ENCODE measurements at places on chromosomes 6 and 20.

DNA sequence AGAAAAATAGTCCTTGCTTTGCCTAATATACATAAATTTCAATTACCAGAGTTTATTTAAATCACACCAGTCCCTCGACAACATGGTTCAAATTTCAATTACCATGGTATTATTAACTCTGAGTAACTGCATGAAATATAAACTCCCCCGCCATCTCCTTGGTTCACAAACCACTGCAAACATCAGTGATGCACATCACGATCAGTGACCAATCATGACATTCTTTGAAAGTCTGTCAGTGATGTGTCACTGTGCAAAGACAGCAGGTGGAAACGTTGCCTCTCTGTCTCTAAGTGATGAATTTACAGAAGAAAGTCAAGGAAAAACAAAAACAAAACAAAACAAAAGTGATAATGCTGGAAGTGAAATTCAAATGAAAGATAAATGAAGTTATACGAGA lies 86.7 kb downstream of the TASP1 start:
- DNase-seq = no peak

GRCh38 chr6:659716-660581 lies 3.0 kb upstream of the HUS1B start:
- DNase-seq = no peak

DNA sequence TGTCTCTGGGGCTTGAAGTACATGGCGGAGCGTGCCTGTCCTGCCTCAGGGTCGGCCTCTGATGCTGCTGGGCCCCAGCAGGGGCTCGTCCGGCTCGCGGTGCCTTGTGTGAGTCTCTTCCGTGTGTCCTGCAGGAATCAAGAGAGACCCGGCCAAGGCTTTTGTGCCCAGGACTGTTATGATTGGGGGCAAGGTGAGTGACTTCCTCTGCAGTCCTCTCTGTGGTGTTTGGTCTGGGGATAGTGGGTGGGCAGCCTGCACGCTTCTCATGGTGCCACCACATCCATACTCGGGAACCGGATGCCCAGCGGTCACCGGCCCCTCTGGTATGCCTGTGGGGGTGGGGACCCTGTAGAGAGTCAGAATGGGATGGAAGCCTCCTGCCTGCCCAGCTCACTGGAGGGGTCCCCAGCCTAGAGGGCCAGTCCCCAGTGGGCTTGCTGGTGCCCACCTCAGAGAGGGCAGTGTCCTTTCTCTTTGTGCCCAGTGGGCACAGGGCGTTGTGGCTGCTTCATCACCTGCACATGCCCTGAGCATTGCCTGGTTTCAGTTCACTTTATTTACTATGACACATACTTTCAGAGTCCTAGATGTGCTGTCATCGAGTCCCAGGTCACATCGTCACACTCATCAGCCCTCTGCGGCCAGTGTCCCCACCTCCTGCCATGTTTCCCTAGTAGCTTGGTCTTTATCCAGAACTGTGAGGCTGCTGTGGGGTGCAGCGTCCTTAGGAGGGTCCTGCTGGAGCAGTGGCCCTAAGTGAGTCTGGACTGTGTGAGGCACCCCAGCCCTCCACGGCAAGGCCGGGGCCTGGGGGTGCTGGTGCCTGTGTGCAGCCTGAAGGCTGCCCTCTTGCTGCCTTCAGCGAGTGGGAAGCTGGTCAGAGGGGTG lies 40.7 kb downstream of the PYGB start:
- peak; percentile 28 for DNase-seq

GRCh38 chr6:45955597-45955996 lies 60.1 kb downstream of the CLIC5 start:
- no peak for DNase-seq

- no peak for DNase-seq
Observed at GRCh38 chr6:105596284-105596755, 193.4 kb upstream of the PREP start.

- no peak for DNase-seq
Observed at GRCh38 chr20:50628332-50628731, 63.0 kb downstream of the RIPOR3 start.

- DNase-seq = no peak
Observed at GRCh38 chr6:105515054-105515453, 112.2 kb upstream of the PREP start.

DNA sequence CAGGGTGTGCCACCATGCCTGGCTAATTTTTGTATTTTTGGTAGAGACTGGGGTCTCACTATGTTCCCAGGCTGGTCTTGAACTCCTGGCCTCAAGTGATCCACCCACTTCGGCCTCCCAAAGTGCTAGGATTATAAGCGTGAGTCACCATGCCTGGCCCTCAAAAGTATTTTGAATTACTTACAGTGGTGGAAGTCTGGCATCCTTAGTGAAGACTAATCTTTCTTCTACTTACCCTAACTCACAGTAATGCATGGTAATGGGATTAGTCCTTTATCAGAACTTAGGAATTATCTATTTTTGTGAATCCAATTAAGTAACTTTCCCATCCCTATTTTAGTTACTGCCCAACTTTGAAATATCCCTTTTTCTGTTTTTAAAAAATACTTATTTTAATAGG lies 3.9 kb downstream of the RWDD1 start:
- DNase-seq = no peak

DNA sequence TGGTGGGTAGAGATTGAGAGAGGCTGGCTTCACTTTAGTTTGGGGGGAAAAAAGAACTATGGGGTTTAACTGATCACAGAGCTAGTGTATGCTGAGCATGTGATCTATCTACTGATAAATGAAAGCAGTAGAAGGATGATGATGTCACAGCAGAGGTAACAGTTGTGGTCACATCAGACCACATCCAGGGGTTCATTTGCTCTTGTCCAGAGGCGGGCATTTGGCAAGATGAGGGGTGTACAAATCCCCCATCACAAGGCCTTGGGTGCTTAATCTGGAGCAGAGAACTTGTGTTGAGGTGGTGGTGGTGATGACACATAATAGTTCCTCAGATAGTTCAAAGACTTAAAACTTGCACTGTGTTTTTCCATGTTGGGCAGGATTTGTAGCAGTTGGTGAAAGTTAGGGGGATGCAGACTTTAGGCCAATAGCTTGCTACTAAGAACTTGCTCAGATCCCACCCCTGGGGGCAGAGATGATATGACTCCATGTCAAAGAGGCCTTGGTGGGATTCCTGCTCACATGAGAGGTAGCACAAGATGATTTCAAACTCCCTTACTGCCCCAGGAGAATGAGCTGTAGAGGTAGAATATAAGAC lies 63.4 kb downstream of the PRDM1 start:
- no peak for DNase-seq

GRCh38 chr20:46573234-46573633 lies 22.8 kb upstream of the OCSTAMP start:
- DNase-seq = no peak

- DNase-seq = no peak
Observed at GRCh38 chr20:8652396-8652795, 416.5 kb upstream of the PLCB4 start.

GRCh38 chr6:1170794-1171193 lies 141.1 kb upstream of the FOXQ1 start:
- no peak for DNase-seq

- peak; percentile 47 for DNase-seq
Observed at GRCh38 chr20:21102603-21103311, 3.4 kb downstream of the LINC00237 start.

GRCh38 chr20:13283869-13284829 lies 63.1 kb downstream of the ISM1 start:
- no peak for DNase-seq

DNA sequence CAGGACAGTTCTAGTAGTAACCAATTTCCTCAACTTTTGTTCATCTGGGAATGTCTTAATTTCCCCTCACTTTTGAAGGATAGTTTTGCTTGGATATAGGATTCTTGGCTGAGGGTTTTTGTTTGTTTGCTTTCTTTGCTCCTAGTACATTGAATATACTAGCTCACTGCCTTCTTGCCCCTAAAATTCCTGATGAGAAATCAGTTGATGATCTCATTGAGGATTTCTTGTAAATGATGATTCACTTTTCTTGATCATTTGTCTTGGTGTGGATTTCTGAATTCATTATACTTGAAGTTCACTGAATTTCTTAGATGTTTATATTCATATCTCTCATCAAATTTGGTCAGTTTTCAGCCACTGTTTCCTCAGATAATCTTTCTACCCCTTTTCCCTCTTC lies 49.1 kb upstream of the PRDM1 start:
- peak; percentile 66 for DNase-seq

DNA sequence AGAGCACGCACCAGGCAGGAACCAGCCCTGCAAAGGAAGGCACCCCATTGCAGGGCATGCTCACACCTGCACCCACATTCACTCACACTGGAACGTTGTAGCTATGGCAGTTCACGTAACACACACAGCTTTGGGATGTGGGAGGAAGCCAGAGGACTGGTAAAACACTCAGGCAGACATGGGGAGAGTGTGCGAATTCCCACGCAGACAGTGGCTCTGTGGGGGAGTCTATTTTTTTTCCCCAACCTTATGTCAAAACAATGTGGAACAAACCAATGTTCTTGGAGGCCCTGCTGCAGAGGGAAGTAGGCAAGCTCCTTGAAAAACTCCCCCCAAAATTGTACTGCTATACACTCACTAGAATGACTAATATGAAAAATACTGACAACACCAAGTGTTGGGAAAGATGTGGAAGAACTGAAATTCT lies 91.0 kb downstream of the PPP1R14C start:
- DNase-seq = peak; percentile 25

- DNase-seq = no peak
Observed at GRCh38 chr20:25248786-25249172, 894 bp downstream of the PYGB start.

- no peak for DNase-seq
Observed at GRCh38 chr20:9399322-9399721, 115.1 kb upstream of the LAMP5 start.

DNA sequence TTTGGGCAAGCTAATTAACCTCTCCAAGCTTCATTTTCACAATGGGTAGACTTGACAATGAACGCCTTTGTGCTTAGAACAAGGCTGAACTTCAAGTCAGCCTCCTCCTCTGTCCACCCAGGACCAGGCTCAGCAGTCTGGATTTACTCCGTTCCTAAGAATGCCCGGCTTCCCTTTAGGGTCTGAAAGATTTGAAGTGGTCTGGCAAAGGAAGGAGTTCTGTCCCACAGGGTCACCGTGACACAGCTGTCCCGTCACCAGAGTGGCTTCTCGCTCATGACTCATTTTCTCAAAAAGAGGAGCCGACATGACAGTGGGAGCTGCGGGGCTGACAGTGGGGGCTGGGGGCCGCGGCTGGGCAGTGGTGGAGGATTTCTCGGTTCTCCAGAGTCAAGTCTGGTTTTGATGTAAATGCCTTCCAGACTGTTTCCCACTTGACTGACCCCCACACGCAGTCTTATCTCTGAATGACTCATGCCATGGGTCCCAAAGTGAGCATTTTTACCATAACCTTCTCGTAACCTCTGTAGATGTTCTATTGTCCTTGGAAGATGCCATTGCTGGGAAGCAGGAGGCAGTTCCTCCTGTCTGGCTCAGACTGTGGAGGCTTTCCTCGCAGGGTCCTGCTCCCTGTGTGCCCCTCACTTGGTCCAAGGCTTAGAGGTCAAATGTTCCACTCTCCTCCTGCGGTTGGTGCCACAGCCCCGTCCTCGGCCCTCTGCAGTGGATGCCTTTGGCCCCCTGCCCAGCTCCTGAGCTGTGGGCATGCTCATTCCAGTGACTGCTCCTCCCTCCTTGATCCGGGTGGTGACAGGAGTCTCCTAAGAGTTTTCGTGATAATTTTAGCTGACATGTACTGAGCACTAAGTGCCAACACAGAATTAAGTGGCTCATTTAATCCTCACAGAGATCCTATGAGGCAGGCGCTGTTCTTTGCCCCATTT lies 253.1 kb downstream of the FNDC1 start:
- no peak for DNase-seq

DNA sequence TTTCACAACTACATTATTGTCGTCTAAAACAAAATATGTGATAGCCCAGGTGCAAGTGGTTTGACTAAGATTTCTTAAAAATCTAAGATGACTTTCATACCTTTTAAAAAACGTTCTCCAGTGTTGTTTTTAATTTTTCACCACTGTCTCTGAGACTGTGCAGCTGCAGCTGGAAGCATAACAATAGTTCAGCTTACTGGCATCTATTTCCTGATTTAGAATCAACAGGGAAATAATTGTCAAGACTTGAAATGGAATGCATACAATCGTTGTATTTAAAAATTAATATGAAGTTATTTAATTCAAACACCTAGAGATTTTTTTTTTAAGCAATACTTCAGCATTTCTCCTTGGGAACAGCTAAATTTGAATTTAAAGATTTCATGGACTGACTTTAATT lies 982.0 kb upstream of the EPHA7 start:
- DNase-seq = no peak

- DNase-seq = peak; percentile 48
Observed at GRCh38 chr6:161226009-161226964, 47.6 kb downstream of the AGPAT4 start.

- DNase-seq = no peak
Observed at GRCh38 chr20:62728781-62729300, 20.2 kb downstream of the NTSR1 start.

DNA sequence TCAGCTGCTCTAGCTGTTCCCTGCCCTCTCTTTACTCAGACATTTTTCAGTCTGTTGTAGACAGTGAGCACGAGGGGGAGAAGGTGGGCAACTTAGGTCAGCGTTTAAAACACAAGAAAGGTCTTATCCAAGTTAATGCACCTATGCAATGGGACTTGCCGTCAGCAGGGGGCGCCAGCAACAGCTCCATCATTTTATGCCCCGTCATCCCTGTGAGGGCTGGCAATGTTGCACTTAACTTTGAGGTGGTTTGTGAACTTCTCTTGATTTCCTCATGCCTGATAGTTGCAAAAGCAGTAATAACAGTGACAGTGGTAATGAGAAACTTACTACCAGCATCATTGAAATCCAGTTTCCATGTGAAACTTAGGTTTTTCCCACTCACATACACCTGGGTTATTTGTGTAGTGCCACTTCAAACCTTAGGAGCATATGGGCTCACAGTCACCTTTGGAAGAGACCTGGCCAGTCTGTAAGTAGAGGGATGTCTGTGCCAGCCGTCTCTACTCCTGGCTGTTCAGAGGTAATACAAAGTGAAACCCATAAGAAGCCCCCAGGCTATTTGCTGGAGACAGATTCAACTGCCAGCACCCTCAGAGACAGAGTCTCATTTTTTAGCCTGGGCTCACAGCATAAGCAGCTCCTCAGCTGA lies 44.9 kb upstream of the ID1 start:
- peak; percentile 83 for DNase-seq

- no peak for DNase-seq
Observed at GRCh38 chr20:36010825-36011224, 42.4 kb downstream of the CNBD2 start.
